ENCODE measurements at places on chromosomes 2 and 18.
A peak's percentile ranks its signal among the peaks of the same experiment; 100 is the strongest.

DNA sequence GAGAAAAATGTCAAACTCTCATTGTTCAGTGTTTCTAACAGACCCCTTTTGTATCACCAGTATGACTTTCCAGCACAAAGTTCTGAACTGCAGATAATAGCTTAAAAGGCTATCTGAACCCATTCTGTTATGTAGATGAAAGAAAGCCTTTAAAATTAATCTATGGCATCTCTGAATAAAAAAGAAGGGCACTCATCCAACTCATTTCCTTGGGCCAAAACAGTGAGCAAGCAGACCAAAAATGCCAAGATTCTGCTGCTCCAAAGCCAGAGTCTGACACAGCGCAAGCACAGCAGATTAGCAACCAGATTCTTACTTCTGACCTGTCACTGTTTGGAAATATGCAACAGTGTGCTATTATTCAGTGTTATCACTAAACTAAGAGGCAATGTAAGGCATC lies 22.6 kb upstream of the ITGA6 start:
- no peak for DNase-seq

GRCh38 chr18:8930990-8931616 lies 171.4 kb upstream of the NDUFV2 start:
- DNase-seq = no peak

- no peak for DNase-seq
These were observed 84.8 kb upstream of the POU3F3 start for GRCh38 chr2:104769096-104769495.

DNA sequence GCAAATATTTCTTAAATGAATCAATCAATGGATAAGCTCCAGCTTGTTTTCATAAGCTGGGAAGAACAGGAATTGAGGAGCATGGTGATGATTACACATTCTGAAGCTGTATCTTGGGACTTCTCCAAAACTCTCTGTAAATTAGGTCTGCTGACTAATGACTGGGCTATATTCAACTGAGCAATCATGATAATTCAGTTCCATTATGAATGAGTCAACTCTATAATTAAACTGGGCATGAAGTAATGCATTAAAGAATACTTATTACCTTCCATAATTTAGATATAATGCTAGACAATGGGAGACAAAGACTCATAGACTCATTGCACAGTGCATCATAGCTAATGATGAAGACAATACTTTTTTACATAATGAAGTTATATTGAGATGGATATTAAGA lies 207.4 kb downstream of the CBLN2 start:
- no peak for DNase-seq

DNA sequence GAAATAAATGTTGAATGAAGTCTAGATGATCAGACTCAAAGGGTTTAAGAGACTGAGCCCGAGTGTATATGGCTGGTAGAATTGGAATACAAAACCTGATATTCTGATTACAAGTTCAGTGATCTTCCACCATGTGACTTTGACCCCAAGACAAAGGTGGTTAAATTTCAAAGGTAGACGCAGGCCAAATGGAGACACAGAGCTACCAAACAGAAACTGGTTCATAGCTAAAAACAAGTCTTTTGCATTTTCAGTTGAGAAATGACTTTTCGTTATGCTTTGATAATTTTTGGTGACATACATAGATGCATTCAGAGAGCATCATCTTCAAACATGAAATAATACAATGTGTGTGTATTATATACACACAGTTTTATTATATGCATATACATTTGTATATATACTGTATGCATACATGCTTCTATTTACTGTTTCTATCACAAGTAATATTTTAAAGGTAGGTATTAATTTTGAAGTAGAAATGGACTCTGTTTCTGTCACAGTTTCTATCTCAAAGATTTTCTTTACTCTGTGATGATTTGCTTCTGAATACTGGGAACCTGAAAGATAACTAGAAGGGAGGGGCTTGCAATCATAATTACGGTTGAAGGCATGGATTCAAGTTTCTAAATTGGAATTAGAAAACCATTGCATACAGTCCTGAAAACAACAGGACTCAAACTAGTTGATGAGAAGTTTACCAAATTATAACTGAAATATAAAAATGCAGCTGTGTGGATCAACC lies 142.3 kb downstream of the ABCA12 start:
- no peak for DNase-seq

- no peak for DNase-seq
These were observed 112.1 kb downstream of the NCKAP5 start for GRCh38 chr2:133456156-133456555.

DNA sequence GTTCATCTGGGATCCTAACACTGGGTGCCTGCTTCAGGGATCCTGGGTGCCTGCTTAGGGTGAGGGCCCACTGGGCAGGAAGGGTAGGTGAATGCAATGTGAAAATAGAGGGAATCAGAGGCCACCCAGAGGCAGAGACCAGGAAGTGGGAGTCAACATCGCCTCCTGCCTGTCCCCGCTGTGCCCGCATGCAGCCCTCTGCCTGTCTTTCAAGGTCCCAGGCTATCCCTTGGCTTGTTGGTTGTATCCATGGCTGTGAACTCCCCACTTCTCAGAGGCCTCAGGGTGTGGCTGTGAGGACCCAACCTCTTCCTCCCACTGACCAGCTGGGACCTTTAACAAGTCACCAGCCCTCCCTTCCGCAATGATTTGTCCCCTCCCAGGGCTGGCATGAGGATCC lies 26.5 kb downstream of the PSD4 start:
- DNase-seq = peak; percentile 6
